ENCODE measurements at places on chromosomes 11 and 22. TPM values are rescaled to one million over a fixed set of nuclear protein-coding genes. Genes with fewer than 3 reads are reported as not detected.
A peak's percentile ranks its signal among the peaks of the same experiment; 100 is the strongest.

The NAALADL1 gene
- 2.7 TPM for total RNA-seq

The NCF4 gene
- total RNA-seq = 7.1 TPM

The APOA1 gene
- total RNA-seq = not detected

GRCh38 chr11:71988050-71988449 is 10.7 kb upstream of the IL18BP start:
- H3K4me3 ChIP-seq = no peak overlapping the region
- H3K4me1 ChIP-seq = no peaks in the 10 kb centered on the region
- no peaks in the 10 kb centered on the region for H3K36me3 ChIP-seq

DNA sequence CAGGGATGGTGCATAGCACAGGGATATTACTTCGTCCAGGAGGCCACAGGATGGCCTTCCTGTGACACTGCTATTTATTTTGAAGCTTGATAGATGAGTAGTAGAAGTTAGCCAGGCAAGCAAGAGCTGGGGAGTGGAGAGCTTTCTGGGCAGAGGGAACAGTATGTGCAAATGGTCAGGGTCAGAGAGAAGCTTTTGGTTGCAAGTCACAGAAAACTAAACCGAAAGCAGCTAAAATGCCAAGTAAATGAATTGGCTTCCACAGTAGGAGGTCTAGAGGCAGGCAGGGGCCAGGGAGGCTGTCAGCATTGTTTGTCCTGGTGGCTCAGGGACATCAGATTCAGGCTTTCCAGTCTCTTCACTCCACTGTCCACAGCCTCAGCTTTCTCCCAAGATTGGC is 247.5 kb downstream of the GRIK4 start:
- no peak for DNase-seq
- no peaks in the 10 kb centered on the region for H3K4me1 ChIP-seq
- no peaks in the 10 kb centered on the region for H3K27me3 ChIP-seq

The SLC16A8 gene
- not detected for total RNA-seq

The RFPL3 gene
- not detected for total RNA-seq

GRCh38 chr11:63583357-63583677 is 20.1 kb upstream of the PLAAT2 start:
- no peak for DNase-seq
- H3K27me3 ChIP-seq = no peaks in the 10 kb centered on the region

- H3K27ac ChIP-seq = no peak overlapping the region
- H3K4me3 ChIP-seq = no peak overlapping the region
- no peaks in the 10 kb centered on the region for H3K36me3 ChIP-seq
- no peaks in the 10 kb centered on the region for H3K4me1 ChIP-seq
Observed at GRCh38 chr11:19756675-19757475, 44.2 kb downstream of the NAV2 start.

GRCh38 chr22:49259839-49260615 is 567.6 kb downstream of the BRD1 start:
- H3K4me1 ChIP-seq = no peaks in the 10 kb centered on the region
- no peak for DNase-seq
- H3K27me3 ChIP-seq = no peaks in the 10 kb centered on the region
- no peak overlapping the region for H3K4me3 ChIP-seq
- H3K27ac ChIP-seq = no peak overlapping the region
- H3K36me3 ChIP-seq = no peaks in the 10 kb centered on the region

- no peak overlapping the region for H3K4me3 ChIP-seq
- no peak for DNase-seq
- H3K4me1 ChIP-seq = no peaks in the 10 kb centered on the region
- no peaks in the 10 kb centered on the region for H3K27me3 ChIP-seq
- H3K27ac ChIP-seq = peak overlapping the region; percentile 79
Observed at GRCh38 chr11:71285111-71285510, 32.7 kb upstream of the SHANK2 start.

- no peak overlapping the region for H3K27ac ChIP-seq
- H3K36me3 ChIP-seq = no peaks in the 10 kb centered on the region
- no peaks in the 10 kb centered on the region for H3K27me3 ChIP-seq
- DNase-seq = peak; percentile 21
Observed at GRCh38 chr22:23075050-23075449, 4.7 kb downstream of the GNAZ start.

The DEPDC5 gene
- 5.9 TPM for total RNA-seq

DNA sequence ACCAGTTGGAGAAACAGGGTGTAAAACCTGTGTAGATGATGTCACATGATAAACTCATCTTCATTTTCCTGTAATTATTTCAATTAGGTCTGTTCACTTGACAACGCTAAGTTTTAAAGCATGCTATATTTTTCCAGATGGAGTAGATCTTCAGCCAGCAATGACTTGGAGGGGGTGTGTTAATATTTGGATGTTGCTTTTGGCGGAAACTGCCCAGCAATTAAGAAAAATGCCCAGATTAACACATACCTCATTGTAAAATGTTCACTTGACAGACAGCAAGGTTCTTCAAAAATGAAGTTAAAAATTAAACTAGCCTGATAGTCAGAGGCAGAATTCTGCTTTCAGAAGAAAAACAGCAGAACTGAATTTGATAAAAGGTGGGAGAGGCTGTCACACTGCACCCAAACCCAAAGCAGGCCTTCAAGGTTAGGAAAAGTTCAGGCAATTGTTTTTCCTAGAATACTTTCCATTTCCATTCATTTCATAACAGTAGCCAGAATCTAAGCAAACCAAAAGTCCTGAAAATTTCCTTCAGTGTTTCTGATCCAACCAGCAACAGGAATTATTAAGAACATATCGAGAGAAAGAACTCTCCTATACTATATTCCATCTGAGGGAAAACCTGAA is 33.0 kb downstream of the VSIG10L2 start:
- no peaks in the 10 kb centered on the region for H3K36me3 ChIP-seq
- no peaks in the 10 kb centered on the region for H3K27me3 ChIP-seq
- H3K4me1 ChIP-seq = no peaks in the 10 kb centered on the region
- no peak for DNase-seq
- no peak overlapping the region for H3K4me3 ChIP-seq

All from pancreas (tissue), 10 donors.